ENCODE measurements at places on chromosomes 4 and X.
A peak's percentile ranks its signal among the peaks of the same experiment; 100 is the strongest.

- DNase-seq, result no peak
These were observed 39.9 kb upstream of the MAP3K15 start for GRCh38 chrX:19555236-19555635.

DNA sequence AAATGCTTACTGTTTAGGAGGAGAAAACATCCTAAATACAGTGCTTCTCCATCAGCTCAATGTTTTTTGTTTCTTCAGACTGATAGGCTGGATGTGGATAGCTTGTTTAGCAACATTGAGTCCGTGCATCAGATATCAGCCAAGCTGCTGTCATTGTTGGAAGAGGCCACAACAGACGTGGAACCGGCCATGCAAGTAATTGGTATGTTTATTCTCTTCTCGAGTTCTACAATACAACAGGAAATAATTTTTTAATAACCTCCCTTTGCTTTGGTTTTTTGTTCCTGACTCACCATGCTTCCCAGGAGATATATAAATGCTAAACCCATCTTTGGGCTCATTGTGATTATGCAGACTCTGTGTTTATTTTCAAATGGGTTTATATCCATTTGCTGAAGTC is 60.9 kb downstream of the ARHGEF38 start:
- DNase-seq, result no peak

GRCh38 chr4:17809667-17810066 is 890 bp downstream of the DCAF16 start:
- DNase-seq, result no peak

DNA sequence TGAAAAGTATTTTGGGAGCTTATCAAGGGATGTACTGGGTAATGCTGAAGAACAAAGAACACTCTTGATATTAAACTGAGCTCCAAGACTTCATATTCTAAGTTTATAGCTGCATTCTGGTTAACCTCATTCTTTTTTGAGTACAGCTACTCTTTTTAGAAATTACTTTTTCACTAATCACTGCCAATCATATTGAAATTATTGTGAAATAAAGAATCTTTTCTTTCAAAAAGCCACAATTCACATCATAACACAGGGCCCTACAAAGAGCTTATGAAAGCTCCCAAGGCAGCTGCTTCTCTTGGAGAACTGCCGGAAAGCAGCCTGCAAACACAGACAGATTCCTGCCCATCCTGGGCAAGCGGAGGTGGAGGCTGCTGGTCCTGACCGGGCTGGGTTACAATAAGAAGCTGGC is 121.4 kb downstream of the RNF150 start:
- no peak for DNase-seq

- no peak for DNase-seq
These were observed 20.1 kb downstream of the BLTP1 start for GRCh38 chr4:122172266-122172665.

- peak; percentile 63 for DNase-seq
These were observed 23.5 kb upstream of the IRAK1 start for GRCh38 chrX:154043003-154043763.

DNA sequence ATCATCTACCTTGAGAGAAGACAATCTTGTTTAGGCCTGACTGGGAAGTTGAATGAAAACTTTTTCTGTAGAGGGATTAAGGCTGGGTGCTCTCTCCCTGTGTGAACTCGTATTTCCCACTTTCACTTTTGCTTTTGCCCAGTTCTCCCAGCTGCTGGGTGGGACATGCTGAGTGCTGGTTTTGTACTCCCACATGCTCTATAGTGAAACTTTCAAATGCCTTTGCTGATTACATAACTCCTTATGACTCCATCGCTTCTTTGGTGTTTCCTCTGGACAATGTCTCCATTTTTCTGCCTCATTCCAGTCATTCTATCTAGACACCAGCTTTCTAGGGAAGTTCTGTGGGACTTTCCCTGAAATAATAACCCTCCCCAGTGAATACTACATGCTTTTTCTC is 100.5 kb downstream of the CLNK start:
- peak; percentile 69 for DNase-seq

GRCh38 chrX:10618961-10619360 is 1.4 kb downstream of the MID1 start:
- no peak for DNase-seq

DNA sequence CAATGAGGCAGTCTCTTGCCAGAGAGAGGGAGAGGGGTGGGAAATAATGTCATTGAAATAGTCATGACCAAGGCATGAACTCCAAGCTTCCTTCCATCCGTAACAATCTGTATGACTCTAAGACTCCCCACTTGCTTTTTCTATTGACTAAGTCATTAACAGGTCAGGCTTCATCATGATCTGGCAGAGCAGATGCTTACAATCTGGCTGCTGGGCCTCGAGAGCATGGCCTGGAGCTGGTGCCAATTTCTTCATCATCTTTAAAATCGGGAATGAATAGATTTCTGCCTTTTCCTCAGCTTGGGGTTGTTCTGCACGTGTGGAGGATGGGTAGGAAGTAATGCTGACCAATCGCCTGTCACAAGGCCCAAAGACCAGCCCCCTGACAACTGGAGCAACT is 280.6 kb upstream of the CLNK start:
- DNase-seq, result no peak

GRCh38 chr4:189769131-189769530 is 171.5 kb upstream of the FRG1 start:
- DNase-seq, result no peak

GRCh38 chrX:101393530-101394305 is 2.9 kb downstream of the RPL36A start:
- DNase-seq, result no peak

GRCh38 chrX:27548624-27549023 is 41.5 kb upstream of the DCAF8L2 start:
- DNase-seq, result no peak

DNA sequence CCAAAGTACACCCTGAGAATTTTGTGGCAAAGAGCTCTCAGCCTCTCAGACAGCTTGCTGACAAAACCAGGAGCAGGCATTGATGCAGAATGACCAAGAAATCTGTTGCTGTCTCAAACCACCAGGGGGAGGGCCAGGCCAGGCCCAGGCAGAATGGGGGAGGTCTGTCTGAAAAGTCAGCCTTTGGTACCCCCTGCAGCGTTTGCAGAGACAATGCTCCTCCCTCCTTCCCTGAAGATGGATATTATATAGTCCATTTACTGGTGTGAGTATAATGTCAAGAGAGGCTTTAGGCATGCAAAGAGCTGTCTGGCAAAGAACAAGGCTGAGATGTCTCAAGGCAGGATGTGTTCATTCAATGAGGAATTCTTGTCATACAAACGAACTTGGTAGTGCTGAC is 52.9 kb upstream of the TRPC5OS start:
- DNase-seq, result peak; percentile 0

DNA sequence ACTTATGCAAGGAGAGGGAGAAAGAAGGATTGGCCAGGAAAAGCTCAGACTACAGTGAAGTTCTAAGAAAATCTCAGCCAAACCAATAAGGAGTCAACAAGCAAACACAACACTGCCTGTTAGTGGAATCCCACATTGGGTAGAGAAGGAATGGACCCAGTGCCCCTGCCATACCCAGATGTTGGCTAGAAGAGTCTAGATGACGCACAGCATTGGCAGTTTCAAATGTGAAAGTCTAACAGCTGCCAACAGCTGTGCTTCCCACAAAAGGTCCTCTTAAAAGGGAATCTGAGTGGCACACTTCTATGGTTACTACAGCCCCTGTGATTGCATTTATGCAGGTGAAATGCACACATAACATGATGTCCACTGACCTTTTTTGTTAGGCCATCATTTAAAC is 37.2 kb upstream of the CPEB2 start:
- no peak for DNase-seq

GRCh38 chr4:77880784-77881183 is 18.2 kb downstream of the MRPL1 start:
- no peak for DNase-seq

DNA sequence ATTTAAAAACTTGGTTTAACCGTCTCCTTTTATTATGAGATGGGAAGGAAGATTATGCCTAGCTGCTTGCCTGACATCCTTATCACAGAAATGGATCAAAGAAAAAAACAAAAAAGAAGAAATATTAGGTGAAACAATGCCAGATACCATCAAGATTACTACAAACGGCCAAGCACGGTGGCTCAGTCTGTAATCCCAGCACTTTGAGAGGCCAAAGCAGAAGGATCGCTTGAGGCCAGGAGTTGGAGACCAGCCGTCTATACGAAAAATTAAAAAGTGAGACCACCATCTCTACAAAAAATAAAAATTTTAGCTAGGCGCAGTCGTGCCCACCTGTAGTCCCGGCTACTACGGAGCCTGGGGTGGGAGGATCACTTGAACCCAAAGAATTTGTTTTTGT is 2.3 kb downstream of the FRYL start:
- no peak for DNase-seq

GRCh38 chr4:147747787-147748454 is 16.0 kb downstream of the ARHGAP10 start:
- DNase-seq, result no peak

DNA sequence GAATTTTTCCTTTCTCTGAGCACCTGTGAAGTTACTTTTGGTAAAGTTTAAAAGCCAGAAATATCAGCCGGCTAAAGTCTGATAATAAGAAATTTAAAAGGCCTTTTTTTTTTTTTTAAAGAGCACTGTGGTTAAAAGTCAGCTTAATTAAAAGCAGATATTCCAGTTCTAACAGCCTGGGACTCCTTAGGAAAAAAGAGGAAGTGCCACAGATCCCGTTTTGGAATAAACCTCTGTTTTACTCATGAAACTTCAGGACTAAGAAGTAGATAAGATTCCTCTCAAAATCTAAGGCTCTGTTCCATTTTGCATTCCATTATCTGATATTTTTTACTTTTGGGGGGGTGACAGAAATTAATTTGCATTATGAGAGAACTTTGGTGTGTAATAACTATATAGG is 37.8 kb downstream of the ABCB7 start:
- DNase-seq, result no peak

DNA sequence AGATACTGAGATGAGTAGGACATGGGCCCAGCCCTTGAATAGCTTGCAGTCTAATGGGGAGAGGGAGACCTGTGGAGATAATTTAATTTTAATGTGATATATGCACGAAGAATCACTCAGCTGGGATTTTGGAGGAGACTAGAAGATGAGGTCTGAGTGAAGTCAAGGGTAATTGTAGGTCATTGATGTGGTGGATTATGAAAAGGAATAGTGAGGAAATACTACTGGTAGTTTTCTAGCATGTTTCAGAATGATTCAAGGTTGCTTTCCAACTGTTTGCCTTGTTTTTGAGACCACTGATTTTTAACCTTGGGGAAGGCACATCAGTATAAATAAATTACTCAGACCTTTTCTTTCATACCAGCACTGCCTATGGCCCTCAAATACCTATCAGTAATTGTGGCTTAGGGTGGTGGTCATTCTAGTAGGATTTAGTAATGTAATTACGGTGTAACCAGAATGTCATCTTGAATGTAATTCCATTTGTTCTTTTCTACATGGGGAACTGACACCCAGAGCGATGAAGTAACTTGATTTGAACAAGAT is 25.6 kb downstream of the PTTG2 start:
- DNase-seq, result no peak

- peak; percentile 9 for DNase-seq
These were observed 115.6 kb upstream of the NALF2 start for GRCh38 chrX:69388526-69388925.

- peak; percentile 74 for DNase-seq
These were observed 156.3 kb downstream of the CBR4 start for GRCh38 chr4:168853770-168854169.

GRCh38 chr4:78058591-78059523 is 1.7 kb downstream of the FRAS1 start:
- DNase-seq, result no peak

DNA sequence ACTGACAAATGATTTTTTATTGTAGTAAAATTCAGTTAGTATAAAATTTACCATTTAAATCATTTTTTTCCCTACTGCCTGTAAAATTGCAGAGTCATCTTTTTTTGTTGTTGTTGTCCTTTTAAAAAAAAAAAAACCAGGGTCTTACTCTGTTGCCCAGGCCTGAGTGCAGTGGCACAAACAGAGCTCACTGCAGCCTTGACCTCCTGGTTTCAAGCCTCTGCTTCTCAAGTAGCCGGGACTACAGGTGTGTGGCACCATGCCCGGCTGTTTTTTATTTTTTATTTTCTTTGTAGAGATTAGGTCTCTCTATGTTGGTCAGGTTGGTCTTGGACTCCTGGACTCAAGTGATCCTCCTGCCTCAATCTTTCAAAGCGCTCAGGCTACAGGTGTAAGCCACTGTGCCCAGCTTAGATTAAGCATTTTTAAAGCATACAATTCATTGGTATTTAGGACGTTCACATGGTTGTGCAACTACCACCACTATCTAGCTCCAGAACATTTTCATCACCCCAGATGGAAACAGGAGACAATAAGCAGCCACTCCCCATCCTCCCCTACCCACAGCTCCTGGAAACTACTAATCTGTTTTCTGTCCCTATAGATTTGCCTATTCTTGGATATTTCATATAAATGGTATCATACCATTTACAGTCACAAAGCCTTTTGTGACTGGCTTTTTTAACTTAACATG is 59.7 kb upstream of the PGRMC2 start:
- no peak for DNase-seq

DNA sequence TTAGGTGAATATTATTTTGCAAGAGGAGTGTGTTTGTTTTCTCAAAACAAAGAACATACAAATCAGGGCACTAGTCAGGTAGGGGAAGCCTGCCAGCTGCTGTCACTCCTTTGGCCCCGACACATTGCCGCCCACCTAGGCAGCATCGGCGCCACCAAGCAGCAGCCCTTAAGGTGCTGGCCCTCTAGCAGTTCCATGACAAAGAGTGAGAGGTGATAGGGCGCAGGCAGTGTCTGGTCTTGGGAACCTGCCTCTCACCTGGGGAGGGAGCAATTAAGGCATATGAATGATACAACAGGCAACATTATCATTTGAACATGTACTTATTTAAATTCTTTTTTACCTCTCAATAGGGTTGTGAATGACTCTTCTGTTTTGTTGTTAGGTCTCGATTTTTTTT is 135.1 kb downstream of the PLS3 start:
- DNase-seq, result no peak

GRCh38 chr4:121651597-121651996 is 45.2 kb downstream of the ANXA5 start:
- DNase-seq, result no peak

- DNase-seq, result no peak
These were observed 262.9 kb upstream of the GATB start for GRCh38 chr4:152023674-152024073.

DNA sequence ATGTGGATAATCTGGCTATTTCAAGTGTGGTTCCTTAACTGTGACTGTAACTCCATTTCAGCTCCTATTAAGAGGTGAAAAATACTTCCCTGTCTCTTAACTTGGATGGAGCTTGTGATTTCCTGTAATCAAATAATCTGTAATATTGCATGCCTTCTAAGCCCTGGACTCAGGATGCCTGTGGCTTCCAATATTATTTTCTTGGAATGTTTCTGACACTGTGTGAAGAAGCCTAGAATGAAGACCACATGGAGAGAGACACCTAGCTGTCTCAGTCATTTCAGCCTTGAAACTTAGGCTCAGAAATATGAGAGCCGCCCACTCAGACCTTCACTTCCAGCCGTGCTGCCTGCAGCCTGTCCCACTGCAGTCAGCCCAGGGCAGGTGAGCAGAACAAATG is 544.3 kb downstream of the TRIML1 start:
- DNase-seq, result no peak

DNA sequence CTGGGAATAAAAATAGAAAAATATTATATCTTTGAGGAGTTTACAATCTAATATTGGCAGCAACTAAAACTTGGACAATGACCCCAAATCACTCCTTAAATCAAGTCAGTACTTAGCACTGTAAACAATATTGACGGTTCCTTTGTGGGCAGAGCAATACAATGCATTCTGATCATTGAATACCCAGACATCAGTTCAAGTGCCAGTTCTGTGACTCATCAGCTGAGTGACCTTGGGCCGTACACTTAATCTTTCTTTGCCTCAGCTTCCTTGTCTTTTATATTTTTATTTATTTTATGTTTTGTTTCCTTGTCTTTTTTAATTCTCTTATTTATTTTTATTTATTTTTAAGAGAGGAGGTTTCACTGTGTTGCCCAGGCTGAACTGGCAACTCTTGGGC is 112.2 kb upstream of the ANXA3 start:
- DNase-seq, result no peak
